ENCODE measurements at places on chromosomes 2 and 18. TPM values are rescaled to one million over a fixed set of nuclear protein-coding genes. Genes with fewer than 3 reads are reported as not detected.
A peak's percentile ranks its signal among the peaks of the same experiment; 100 is the strongest.

DNA sequence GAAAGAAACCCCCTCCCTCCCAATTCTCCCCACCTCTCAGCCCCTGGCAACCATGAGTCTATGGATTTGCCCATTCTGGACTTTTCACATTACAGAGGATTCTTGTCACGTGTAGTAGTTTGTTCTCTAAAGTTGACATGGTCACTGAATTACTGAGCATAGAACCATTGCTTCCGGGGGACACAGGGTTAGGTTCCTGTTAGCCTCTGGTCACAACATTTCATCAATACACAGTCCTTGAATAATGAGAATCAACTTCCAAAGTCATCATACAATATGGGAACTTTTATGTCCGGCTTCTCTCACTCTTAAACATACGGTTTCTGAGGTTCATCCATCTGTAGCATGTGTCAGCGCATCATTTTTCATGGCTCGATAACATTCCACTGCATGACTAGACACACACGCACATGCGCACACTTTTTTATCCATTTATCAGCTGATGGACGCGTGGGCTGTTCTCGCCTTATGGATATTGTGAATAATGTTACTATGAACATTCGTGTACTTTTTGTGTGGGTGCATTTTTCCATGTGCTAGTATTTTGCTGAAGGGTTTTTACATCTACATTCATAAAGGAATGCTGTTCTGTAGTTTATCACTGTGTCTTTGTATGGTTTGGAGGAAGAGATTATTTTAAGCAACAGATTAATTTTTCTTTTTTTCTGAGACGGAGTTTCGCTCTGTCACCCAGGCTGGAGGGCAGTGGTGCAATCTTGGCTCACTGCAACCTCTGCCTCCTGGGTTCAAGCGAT, 48.1 kb downstream of the PARD6G start:
- no peak for DNase-seq

DNA sequence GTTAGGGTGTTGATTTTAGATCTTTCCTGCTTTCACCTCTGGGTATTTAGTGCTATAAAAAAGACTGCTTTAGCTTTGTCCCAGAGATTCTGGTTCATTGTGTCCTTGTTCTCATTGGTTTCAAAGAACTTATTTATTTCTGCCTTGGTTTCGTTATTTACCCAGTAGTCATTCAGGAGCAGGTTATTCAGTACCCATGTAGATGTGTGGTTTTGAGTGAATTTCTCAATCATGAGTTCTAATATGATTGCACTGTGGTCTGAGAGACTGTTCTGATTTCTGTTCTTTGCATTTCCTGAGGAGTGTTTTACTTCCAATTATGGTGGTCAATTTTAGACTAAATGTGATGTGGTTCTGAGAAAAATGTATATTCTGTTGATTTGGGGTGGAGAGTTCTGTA, 167.1 kb upstream of the KYNU start:
- peak; percentile 11 for DNase-seq

DNA sequence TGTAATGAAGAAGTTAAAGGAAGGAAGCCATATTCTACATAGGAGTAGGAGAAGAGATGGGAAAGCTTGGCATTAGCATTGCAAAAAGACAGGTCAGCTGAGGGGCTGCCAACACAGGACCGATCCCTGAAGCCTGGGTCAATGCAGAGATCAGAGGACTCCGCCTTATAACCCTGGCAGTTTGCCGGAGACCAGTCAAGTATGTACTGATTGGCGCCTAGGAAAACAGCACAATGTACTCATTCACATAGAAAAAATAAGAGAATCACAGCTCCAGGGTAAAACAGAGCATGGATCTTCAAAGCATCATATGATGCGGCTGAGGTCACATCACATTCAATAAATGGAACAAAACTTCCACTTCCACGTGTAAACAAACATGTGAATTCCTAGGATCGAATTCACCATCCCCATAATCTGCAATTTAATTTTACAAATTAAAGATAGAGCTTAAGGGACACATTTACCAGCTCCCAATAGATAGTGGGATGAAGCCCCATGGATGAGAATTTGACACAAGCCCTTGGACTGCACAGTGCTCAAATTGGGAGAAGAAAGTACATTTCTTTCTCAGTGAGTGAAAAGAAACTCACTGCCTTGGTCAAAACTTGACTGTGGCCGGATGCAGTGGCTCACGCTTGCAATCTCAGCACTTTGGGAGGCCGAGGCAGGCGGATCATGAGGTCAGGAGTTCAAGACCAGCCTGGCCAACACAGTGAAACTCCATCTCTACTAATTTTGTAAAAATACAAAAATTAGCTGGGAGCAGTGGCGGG, 135.0 kb upstream of the KLHL14 start:
- DNase-seq: no peak

- no peak for DNase-seq
These were observed 4.6 kb downstream of the CDCA7 start for GRCh38 chr2:173359231-173359630.

The HAAO gene
- not detected for total RNA-seq

The GPR35 gene
- total RNA-seq: 1.0 TPM

The MC4R gene
- not detected for total RNA-seq

The IL36RN gene
- not detected for total RNA-seq
